ENCODE measurements at places on chromosomes 2 and 18. TPM values are rescaled to one million over a fixed set of nuclear protein-coding genes. Genes with fewer than 3 reads are reported as not detected.

- no peak for DNase-seq
Measured at GRCh38 chr2:151855111-151855510, 26.9 kb upstream of the ARL5A start.

Gene EPHA4
- 84.7 TPM for total RNA-seq

DNA sequence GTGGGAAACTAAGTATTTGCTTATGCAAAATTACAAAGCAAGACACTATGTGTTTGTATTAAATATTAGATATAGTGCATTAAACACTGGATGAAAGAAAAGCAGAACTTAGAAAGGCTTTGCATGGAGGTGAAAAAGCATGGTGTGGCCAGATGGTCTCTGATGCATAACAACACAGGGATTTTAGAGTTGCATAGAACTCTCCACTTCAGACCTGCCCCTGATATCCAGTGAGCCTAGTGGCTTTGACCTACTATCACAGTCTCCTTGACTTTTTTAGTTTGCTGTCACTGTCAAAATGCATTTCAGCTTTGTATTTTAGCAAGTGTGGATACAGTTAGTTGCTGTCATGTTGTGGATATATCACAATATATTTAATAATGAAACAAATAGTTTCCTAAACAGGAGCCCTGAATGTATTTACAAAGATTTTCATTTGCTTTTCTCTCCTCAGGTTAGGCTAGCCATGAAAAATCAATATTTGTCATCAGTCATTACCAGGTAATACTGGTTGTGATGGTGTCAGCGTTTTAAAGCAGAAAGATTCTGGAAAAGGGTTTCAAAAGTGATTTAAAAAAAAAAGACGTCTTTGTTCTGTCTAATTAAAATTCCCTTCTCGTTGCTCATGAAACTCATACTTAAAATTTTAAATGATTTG is 5.2 kb downstream of the CSRNP3 start:
- no peak for DNase-seq

GRCh38 chr2:65287364-65287763 is 59.7 kb downstream of the ACTR2 start:
- no peak for DNase-seq

Gene CYP20A1
- 22.5 TPM for total RNA-seq

Gene GNAL
- total RNA-seq: 40.9 TPM

GRCh38 chr2:160076914-160077313 is 14.5 kb upstream of the PLA2R1 start:
- no peak for DNase-seq

- DNase-seq: no peak
Measured at GRCh38 chr2:216151313-216152025, 42.3 kb downstream of the XRCC5 start.

GRCh38 chr18:57441071-57441794 is 6.1 kb downstream of the ONECUT2 start:
- no peak for DNase-seq

Gene ZNF804A
- 14.8 TPM for total RNA-seq

DNA sequence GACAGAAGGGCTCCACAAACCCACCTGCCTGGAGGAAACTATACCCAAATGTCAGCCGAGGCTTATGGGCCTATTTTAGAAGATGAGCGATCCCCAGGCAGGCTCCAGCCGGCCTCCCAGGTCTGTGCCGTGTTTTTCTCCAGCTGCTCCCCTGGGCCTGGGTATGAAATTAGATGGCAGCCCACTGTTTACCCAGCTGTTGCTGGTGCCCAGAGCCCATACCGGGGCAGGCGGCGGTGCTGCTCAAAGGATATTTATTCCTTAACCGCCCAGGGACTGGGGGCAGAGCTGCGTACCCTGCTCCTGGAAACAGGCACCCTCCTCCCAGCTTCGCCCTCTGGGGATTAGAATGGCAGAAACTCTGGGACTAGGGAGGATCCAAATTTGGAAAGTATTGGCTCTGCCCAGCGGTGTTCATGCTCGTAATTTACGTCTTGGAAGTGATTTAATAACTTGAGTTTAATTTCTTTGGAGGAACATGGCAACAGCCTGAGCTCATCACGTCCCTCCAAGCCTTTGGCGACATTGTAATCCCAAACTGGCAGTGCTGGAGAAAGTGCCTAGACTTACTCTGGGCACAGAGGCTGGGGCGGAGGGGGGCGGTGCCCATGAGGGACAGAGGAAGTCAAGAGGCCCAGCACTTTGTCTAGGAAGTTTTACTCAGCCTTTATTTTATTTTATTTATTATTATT is 199.2 kb downstream of the KLHL29 start:
- no peak for DNase-seq

Gene ST8SIA3
- total RNA-seq: 32.3 TPM

Gene TCF23
- total RNA-seq: not detected

GRCh38 chr2:27638037-27638637 is 9.3 kb downstream of the GPN1 start:
- DNase-seq: no peak

Measured in cerebellum (tissue), 4 donors.